T-cell (primary cell): ENCODE measurements at places on chromosomes 4 and X.

DNA sequence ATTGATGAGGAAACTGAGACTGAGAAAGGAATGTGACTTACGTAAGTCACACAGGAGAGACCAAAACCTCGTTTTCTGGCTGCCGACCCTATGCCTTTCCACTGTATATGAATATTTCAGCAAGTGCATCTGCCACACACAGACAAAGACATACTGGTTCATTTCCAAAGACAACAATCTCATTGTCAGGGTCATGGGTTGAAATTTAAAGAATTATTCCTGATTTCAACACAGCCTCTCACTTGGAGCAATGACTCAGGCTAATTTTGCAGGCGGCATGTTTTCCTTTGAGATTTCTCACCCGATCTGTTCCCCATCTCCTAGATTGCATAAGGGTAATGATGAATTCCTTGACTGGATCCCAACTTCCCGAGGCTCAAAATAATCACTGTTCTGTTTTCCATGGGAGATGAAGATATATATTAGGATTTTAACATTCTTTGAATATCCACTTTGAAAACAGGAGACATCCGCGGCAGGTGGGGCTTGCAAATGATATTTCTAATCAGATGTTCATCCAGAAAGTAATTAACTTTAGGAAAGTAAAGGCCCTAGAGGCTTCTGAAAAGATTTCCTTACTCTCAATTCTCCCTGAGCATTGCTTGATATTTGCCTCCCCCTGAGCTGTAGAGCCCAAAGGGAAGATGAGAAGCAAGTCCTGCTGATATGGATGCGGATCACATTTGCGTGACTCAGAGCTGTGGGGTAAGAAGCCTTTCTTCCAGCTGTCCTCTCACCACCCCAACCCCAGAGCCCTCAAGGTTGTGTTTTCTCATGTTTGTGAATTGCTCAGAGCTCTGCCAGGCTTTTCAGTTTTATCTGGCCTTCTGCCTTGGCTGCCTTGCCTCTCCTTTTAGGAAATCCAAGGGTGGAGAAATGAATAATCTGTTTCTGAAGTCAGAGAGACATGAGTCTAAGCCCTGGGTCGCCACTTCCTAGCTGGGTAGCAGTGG lies 361.1 kb upstream of the BOD1L1 start:
- no peak for DNase-seq

DNA sequence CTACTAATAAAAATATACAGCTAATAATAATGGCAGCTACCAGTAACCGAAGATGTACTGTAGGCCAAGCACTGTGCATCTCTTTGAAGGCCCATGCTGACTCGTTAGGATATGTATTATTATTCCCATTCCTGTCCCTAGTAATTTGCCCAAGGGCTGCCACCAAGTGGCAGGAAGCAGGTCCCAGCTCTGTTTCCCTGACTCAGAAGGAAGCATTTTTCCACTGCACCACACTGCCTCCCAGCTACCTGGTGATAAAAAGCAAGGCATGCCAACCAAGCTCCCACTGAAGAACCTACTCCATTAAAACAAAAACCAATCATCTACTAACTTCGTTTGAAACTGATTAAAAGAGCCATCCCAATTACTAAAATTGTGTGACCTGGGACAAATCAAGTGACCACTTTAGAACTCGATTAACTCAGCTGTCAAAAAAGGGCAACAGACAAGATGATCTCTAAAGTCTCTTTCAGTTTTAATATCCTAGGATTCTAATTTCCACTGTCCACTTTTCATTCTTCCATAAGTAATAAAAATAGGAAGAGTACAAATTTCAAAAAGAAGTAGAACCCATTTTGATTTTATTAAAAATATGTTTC lies 24.3 kb upstream of the PGM2 start:
- no peak for DNase-seq

DNA sequence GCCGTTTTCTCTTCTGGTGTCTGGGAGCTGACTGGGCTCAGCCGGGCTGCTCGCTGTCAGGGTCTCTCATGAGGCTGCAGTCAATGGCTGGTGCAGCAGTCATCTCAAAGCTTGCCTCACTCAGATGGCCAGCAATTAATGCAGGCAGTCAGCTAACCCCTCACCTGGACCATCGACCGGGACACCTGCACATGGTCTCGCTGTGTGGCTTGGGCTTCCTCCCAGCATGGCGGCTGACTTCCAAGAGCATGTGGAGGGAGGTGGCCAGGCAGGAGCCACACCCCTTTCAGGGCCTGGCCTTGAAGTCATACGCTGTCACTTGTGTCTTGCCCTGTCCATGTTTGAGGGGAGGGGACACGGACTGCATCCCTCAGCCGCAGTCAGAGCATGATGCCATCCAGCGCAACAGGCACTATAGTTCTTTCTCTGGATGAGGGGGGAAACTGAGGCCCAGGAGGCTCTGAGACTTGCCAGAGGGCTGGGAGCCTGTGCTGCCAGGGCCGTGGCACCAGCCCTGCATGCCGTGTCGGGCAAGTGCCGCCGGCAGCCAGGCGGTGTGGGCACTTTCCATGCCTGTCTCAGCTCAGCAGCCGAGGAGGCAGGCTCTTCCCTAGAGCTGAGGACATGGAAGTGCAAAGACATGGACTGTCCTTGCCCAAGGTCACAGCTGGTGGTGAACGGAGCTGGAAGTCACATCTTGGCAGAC lies 201.8 kb downstream of the AFAP1 start:
- no peak for DNase-seq

- no peak for DNase-seq
Observed at GRCh38 chr4:43898836-43899235, 549.8 kb downstream of the KCTD8 start.

- no peak for DNase-seq
Observed at GRCh38 chrX:45850775-45851433, 650.2 kb upstream of the DIPK2B start.
